Osteoblast (primary cell): ENCODE measurements at places on chromosomes 13 and 19. TPM values are rescaled to one million over a fixed set of nuclear protein-coding genes. Genes with fewer than 3 reads are reported as not detected.
A peak's percentile ranks its signal among the peaks of the same experiment; 100 is the strongest.

The SHD gene
- total RNA-seq, result not detected in 2 replicates

The NKPD1 gene
- 0.29 TPM in 1 of 2 replicates, not detected in the other for total RNA-seq

The IGFL4 gene
- total RNA-seq, result not detected in 2 replicates

DNA sequence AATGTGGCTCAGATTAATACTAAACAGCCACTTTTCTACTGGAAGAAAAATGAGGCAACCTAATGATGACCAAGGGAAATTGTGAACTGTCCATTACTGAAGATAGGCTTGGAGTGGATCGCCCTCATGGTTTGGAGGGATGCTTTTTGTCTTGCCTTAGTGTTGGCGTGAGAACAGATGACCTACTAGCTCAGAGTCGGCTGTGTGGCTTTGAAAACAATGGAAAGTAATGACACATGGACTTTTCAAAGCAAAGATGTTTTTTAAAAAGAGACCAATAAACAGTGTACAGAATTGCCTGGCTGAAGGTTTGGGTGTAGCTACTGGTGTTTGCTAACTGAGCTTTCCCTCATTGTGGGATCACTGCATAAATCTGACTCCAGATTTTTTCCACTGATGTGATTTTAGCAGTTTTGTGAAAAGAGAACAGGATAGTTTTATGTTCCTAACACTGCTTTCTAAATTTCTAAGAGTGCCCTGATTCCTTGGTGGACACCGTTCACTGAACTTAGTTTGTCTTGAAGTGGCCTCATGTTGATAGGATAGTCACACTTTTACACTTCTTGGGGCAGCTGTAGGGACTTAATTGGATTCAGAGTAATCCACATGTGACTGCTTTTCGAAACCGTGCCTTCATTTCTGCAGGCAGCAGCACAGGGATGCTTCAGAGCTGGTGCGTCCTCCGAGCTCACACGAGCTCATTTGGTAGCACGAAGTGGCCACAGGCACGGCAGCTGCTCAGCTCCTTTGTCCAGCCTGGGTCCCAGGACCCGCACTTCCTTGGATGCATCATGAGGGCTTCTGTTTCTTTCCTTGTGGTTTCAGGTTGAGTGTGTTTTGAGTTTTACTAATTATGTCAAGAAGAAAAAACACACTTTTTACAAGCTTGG is 4.3 kb downstream of the CEBPG start:
- DNase-seq, result no peak

DNA sequence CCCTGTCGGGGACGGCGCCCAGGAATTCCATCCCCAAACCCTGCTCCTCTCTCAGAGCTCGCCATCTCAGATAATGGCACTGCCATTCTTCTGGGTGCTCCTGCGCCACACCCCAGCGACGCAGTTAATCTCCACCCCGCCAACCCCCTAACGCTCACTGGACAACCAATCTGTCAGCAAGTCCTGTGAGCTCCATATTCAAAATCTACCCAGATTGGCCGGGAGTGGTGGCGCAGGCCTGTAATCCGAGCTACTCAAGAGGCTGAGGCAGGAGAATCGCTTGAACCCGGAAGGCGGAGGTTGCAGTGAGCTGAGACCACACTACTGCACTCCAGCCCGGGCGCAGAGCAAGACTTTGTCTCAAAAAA is 18.6 kb downstream of the FCGBP start:
- no peak for DNase-seq

- peak; percentile 93 for DNase-seq
Observed at GRCh38 chr19:48169578-48169938, 586 bp downstream of the LIG1 start.

DNA sequence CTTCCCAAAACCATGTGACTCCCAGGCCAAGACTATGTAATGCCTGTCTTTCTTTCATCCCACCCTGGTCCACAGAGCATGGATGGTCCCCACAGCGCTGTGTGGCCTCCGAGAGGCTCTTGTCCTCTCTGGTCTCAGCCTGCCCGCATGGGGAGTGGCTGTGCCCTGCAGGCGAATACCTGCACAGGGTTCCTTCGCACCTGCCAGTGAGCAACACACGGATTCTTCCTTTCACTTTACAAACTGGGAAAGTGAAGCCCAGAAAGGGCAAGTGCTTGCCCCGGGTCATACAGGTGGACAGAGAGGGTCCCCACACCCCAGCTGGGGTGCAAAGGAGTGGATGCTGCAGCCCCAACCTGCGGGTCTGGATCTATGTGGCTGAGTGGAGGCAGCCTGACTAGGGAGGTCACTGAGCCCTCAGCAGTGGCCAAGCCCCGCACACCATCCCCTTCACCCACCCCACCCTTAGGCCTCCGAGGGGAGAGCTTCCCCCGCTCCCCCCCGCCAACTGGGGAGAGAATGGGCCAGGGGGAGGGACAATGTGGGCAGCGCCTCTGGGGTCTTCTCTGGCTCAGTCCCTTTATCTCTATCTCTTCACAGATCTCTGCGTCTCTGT is 747 bp upstream of the MARK4 start:
- peak; percentile 91 for DNase-seq

- peak; percentile 92 for DNase-seq
Observed at GRCh38 chr19:29714953-29715700, at the start of gene C19orf12. C19orf12 (minus strand) TSS chr19:29715261; CDS start chr19:29708413, 6,848 bp downstream.

The ANGPTL8 gene
- total RNA-seq, result not detected in 2 replicates

- DNase-seq, result no peak
Observed at GRCh38 chr13:55263045-55263444, 1877.7 kb upstream of the PRR20A start.

- DNase-seq, result no peak
Observed at GRCh38 chr13:48078251-48078656, 16.6 kb downstream of the MED4 start.

The GCDH gene
- 23.0 and 31.1 TPM in 2 replicates for total RNA-seq

DNA sequence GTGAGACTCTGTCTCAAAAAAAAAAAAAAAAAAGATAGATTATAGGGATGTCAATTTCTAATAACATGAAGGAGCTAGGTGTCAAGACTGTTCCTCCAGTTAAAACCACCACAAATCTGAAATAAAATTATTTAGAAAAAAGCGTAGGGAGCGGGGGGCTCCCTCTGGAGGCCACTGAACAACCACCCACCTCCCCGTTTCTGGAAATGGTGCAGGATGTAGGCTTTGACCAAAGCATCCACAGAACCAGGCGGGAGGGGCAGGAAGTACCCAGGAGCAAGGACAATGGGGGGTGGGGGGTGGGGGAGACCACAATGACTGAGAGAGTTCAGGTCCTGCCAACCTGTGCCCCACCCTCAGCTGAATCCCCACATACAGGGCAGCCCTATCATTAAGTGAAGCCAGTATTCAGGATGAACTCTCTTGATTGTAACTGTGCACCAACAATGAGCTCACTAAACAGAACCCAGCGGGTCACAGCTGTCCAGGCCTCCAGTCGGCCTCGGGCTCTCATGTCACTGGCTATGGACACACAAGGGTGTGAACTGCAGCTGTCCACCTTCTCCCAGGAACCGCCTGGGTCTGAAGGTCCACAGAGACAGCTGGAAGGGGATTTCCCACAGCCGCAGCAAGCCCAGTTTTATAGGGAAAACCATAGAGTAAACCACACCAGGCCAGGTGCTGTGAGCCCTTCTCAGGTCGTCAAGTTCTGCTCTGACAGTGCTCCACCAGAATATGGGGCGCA is 6.6 kb downstream of the ZSCAN18 start:
- peak; percentile 78 for DNase-seq

DNA sequence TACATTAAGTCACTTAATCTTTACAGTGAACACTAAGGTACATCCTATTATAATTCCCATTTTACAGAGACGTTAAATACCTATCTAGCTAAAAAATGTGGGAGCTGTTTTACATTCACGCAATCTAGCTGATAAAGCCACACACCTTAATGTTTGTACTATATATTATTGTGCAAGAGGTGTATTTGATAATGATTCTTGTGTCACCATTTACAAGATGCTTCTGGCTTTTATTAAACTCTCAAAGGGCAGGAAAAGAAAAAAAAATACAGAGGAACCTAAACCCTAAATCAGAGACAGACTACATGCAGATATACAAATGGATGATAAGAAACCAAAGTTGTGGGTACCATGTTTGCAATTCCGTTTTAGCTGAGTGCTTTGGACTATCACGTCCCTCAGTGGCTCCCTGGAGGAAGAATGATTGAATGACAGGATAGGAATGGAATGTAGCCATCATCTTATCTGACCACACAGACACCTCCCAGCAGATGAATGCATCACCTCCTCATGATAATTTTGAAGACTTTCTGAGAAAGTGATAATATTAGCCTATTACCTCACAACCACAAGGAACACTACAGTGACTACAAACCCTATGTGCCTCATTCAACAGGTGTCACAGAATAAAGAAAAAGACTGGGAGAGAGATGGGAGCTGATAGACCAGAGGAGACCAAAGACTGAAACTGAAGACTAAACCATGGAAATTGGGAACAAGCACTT is 230.5 kb upstream of the SERP2 start:
- DNase-seq, result peak; percentile 74

The RNF113B gene
- not detected in 2 replicates for total RNA-seq

GRCh38 chr19:27748551-27749152 is 1464.3 kb downstream of the UQCRFS1 start:
- DNase-seq, result no peak

DNA sequence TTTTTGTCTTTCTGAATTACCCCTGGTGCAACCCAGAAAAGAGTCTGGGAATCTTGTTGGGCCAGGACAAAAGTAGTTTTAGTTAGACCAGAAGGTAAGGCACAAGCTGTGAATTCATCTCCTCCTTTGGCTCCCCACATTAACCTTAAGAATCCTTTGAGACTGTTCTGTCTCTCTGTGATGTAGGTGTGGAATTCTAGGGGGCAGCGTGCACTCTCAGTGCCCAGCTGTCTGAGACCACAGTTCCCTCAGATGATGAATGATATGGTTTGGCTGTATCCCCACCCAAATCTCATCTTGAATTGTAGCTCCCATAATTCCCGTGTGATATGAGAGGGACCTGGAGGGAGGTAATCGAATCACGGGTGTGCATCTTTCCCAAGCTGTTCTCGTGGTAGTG is 43.9 kb downstream of the ZNF506 start:
- no peak for DNase-seq

DNA sequence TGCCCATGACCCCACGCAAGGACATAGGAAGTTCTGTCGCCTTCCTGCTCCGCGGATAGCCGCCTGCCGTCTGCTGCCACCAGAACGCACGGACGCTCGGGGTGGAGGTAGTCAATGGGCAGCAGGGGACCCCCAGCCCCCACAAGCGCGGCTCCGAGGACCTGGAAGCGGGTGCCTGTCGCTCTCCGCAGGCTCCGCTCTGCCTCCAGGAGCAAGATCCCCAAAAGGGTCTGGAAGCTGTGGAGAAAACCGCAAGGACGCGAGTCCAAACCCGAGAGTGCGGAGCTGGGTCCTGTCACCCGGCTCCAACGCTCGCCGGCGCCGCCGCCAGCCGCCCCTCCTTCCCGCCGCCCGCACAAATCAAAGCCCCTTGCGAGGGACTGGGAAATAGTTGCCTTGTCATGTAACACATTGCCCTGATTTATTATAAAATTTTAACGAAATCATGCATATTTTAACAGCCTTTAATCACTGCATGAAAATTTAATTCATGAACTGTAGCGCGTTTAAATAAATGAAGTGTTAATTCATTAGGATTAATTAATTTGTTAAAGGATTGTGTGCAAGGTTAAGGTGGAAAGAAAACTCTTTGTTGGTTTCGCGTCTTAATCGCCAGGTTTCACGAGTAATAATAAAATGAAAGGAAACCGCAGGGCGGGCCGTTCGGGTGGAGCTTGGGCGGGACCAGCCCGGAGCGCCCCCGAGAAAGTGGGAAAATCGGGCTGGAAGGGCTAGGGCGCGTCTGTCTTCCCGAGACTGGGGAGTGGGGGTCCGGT is 5.5 kb upstream of the POU4F1 start:
- DNase-seq, result no peak

The NLRP7 gene
- not detected in 2 replicates for total RNA-seq

The SHISA2 gene
- 2.7 and 4.3 TPM in 2 replicates for total RNA-seq

- DNase-seq, result peak; percentile 92
Observed at GRCh38 chr19:18257503-18258470, 16.5 kb downstream of the IQCN start.

DNA sequence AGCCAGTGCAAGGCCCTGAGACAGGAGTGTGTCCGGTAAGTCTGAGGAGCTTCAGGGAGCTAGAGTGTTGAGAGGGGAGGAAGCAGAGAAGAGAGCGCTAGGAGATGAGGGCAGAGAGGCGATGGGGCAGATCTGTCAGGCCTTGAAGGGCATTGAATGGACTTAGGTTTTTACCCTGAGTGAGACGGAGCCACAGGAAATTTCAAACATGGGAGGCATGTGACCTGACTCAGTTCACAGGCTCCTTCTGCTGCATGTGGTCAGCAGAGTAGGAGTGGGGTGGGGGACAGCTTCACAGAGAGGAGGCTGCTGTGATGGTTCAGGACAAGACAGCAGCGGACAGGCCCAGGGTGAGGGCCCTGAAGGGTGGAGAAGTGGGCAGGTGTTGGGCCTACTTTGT is 2.5 kb upstream of the FAM98C start:
- DNase-seq, result peak; percentile 19

GRCh38 chr13:38730332-38730731 is 43.5 kb downstream of the FREM2 start:
- DNase-seq, result no peak

DNA sequence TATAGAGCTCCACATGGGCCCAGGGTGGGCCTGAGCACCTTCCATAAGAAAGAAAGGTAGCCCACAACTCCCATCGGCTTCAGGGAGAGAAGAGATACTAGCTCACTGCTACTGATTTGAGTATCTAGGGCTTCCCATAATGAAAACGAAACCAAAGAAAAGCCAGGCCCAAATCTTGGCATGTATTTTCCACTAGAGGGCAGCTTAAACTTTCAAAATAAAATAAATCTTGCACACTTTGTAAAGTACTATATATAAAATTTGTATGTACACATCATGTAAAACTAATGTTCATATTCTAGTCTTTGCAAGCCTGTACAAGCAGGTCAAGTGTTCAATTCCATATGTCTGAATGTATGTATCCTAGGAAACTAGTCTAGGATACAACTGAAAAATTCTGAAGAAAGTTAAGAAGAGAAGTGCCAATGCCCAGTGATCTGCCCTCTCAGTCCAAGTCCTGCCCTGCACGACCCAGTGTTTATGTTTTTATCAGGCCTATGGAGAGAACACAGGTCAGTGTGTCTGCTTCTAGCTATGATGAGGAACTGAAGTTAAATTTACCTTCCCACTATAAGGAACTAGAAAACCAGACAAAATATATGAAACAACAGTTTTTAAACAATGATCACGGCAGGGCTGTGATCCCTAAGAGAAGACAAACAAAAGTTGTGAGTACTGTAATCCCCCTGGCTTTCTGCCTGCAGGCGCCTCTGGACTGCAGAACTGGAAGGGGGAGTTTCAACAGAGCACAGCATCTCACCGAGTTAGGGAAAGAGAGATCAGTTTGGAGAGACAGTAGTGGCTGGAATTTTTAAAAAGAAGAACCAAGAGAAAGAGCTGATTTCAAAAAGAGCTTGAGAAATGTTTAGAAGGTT is 475.7 kb downstream of the UQCRFS1 start:
- peak; percentile 74 for DNase-seq
